Iris pigment epithelial cell (primary cell): ENCODE measurements at places on chromosomes 16 and 17.

DNA sequence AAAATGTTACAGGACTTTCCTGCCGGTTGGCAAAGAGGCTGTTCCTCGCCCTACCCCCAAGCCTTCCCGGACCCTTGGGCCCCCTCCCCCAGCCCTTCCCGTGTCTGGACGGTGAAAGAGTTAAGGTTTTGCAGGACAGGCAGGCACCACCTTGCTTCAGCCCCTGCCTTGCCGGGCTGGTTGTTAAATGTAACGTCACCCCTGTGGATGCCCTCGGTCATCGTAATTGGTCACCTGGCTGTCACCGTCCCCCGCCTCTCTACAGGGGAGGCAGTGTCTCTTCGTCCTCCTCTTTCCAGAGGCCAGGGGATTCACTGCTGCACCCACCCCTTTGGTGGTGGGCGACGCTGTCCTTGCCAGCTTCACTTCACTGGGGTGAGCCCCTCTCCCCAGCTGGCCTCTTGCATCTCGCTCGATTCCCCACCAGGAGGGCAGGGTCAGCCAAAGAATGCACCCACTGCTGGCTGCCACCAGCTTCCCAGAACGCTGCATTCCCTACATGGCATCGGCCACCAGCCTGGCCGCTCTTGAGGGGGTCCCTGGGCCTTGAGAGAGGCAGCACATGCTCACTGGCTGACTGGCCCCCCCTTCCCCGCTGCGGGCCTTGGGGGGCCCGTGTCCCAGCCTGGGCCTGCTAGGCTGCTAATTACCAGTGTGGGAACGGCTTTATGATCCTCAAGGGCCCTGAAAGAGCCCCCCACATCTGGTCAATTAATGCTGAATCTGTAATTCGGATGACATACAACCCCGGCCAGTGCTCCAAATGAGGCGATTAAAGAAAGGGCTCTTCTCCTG, 25.2 kb upstream of the GSE1 start:
- no peak for DNase-seq

DNA sequence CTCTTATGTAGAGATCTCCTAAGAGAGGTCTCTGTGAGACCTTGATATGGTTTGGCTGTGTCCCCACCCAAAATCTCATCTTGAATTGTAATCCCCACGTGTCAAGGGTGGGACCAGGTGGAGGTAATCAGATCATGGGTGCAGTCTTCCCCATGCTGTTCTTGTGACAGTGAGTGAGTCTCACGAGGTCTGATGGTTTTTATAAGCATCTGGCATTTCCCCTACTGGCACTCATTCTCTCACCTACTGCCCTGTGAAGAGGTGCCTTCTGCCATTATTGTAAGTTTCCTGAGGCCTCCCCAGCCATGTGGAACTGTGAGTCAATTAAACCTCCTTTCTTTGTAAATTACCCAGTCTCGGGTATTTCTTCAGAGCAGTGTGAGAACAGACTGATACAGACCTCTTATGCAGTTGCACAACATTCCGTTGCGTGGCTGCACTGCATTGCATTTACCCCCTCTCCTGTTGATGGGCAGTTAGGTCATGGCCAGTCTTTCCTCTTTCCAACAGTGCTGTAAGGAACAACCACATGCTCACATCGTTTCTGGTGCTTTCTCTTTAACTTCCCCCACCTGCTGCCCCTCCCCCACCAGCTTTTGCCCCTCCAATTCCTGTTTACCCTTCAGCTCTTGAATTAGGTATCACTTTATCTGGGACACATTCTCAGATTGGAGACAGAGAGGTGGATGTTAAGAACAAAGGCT, 43.6 kb upstream of the MED9 start:
- peak; percentile 96 for DNase-seq

DNA sequence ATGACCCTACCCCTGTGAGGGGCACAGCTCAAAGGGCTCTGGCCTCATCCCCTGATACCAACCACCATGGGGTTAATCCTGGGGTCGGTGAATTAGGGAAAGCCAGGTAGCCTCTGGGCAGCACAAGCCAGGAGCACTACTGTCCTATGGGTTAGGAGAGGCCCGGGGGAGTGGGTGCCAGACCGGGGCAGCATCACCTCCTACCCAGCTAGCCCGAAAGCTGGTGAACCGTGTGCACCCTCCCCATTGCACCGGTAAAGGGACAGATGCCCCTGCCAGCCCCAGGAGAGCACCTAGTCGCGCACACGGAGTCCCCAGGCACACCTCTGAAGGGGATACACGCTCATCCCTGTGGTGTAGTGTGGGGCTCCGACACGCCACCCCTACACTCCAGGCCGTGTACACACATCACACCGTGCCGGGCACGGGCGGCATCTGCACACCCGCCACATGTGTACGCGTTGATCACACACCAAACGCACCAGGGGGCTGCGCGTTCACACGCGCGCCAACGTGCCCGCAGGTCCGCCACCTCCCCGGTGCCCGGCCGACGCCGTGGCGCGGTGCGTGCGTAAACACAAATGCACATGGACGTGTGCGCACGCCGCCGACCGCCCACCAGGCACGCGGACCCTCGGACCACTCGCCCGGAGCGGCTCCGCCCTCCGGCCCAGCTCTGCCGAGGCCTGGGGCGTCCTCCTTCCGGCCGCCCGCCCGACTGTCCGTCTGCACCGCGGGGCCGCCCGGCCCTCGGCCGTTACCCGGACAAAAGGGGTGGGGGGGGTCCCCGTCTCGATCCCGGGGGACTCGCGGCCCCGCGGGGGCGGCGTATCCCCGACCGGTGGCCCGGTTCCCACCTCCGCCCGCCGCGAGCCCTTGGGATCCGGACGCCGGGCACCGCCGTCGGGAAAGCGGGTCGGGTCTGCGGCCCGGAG, 785 bp downstream of the UBALD1 start:
- peak; percentile 42 for DNase-seq

DNA sequence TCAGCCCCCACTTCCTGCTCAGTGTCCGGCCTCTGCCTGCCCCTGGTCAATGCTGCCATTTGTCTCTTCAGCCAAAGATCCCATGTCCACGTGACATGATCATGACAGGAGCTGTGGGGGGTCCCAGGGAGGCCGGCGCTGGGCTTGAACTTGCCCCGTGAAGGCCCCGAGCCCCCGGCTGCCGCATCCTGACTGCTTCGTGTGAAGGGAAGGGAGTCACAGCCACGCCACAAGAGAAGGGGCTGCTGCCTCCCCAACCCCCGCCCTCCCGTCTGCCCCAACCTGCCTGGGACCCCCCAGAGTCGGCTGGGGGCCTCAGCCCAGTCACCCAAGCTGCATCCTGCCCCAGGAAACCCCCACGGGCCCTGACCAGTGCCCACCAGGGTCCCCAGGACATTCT, 14.3 kb upstream of the SSTR5 start:
- DNase-seq, result no peak

- DNase-seq, result no peak
Observed at GRCh38 chr16:87492291-87492630, 563 bp downstream of the ZCCHC14 start.

GRCh38 chr17:43611230-43611969, 50.3 kb downstream of the MEOX1 start:
- no peak for DNase-seq

GRCh38 chr16:50151756-50152155, 1.4 kb upstream of the TENT4B start:
- DNase-seq, result no peak

- DNase-seq, result no peak
Observed at GRCh38 chr17:34716291-34716690, 136.9 kb downstream of the TMEM132E start.

DNA sequence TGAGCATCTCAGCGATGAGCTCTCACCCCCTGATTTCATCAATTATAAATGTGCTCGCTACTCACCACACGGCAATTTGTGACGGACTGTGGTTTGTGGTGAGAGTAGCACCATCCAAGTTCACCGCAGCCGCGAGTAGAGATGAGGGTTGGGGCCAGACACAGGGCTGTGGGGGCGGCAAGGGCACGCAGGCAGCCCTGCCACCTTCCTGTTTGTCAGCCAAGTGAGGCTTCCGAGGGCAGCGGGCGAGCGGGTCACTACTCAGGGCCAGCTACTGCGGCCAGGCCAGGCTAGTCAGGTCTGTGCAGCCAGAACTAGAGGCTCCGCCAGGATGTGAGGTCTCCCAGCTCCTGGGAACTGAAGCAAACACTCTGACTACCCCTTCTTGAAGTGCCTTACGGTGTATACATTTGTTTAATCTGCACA, 39.6 kb upstream of the MEOX1 start:
- peak; percentile 91 for DNase-seq

- peak; percentile 55 for DNase-seq
Observed at GRCh38 chr16:79599837-79600637, 500 bp downstream of the MAF start.
